Stimulated activated CD4-positive, alpha-beta T cell treated with anti-CD3 and anti-CD28 coated beads, Interleukin-1b, Interleukin-23, amount 100 ng/mL, for 24 hours (primary cell): ENCODE measurements at places on chromosomes 2 and 18.

GRCh38 chr2:160906878-160907277, 253.3 kb upstream of the TANK start:
- DNase-seq: no peak

DNA sequence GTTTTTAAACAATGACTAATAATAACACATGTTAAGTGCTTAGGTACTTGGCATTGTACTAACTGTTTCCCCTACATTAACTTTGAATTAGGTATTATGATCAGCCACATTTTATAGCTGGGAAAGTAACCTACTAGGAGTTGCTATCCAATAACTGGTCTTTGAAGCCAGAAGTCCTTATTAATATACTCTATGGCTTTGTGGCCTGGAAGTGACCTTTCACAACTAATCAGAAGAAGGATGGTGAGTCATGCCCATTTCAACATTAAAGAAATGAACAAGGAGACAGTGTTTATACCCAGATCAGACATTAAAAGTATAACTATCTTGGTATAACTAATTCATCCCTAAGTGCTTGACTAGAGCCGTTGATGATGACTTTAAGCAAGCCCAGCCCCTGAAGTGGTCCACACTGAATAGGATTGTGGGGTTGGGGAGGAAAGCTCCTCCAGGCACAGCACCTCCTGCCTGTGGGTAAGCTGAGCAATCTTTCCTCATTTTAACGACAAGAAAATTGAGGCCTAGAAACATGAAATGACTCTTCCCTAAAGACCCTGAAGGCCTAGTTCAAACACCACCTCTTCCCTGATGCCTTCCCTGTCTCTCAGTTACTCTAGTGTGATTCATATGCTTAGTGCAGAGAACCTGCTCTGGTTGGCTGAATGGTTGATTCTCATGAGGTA, 71.6 kb upstream of the RFX8 start:
- no peak for DNase-seq

- DNase-seq: no peak
Observed at GRCh38 chr18:36312806-36313395, 15.4 kb downstream of the FHOD3 start.

GRCh38 chr18:62506495-62507143, 16.2 kb upstream of the ZCCHC2 start:
- DNase-seq: no peak

- no peak for DNase-seq
Observed at GRCh38 chr2:58261209-58261608, 20.1 kb upstream of the FANCL start.

DNA sequence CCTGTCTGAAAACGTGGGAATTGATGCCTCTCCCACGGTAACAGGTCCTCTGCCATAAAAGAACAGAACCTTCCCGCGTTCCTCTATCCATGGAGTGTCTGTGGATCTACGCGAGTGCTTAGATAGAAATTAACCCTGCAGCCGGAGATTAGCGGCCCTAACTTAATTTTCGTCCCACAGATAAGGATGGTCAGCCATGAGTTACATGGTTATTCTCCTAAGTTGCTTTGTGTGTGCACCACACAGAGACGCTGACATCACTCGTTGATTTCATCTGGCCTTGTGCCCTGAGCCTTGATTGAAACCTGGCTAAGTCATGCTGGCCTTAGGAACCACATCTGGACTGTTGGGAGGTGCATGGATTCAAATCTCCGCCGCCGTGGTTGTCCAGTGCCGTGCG, 132.1 kb downstream of the GBX2 start:
- DNase-seq: no peak
